ENCODE measurements at places on chromosomes 1 and 21.

DNA sequence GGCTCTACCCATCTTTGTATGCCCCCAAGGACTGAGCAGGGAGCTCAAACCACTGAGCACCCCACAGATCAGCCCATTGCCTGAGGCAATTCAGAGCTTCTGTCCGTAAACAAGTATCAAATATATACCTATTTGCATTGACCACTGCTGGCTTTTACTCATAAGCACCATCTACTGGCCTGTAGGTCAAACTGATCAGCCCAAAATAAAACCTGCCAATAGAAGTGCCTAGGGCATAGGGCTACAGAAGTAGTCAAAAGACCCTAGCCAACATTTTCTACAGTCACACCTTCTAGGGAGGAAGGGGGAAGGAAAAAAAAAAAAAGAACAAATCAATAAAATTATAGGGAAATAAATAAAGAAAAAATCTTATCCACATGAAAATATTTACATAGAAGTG, 5.3 kb upstream of the LCE3D start:
- DNase-seq = no peak

DNA sequence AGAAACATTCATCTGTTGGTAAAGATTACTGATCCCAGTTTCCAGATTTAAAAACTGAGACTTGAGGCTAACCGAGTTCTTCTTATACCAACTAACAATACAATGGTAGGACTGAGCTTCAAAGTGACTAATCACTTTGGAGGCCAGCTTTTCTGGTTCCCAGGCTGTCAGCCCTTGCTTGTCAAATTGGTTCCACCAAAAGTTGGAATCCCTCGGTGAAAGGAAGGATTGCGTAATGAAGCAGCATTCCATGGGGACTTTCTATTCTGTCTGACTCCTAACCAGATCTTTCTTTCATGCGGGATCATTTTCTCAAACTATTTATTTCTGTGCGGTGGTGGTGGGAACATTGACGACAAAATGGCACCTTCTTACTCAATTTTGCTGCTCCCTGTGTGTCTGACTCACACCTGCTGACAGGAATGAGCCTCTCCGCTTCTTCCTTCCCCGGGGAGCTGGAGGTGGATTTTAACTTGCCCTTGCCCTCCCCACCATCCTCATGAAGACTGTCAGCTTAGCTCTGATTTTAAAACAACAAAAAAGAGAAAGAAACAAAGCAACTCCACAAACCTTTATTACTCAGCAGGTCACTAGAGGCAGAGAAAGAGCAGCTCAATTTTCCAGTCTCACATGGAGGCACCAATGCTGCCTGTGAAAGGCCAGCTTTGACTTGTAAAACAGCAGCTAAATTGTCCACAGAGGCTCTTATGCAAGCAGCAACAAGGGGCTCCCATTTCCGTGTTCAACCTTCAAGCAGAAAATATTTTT, 32.9 kb upstream of the RASAL2 start:
- no peak for DNase-seq

DNA sequence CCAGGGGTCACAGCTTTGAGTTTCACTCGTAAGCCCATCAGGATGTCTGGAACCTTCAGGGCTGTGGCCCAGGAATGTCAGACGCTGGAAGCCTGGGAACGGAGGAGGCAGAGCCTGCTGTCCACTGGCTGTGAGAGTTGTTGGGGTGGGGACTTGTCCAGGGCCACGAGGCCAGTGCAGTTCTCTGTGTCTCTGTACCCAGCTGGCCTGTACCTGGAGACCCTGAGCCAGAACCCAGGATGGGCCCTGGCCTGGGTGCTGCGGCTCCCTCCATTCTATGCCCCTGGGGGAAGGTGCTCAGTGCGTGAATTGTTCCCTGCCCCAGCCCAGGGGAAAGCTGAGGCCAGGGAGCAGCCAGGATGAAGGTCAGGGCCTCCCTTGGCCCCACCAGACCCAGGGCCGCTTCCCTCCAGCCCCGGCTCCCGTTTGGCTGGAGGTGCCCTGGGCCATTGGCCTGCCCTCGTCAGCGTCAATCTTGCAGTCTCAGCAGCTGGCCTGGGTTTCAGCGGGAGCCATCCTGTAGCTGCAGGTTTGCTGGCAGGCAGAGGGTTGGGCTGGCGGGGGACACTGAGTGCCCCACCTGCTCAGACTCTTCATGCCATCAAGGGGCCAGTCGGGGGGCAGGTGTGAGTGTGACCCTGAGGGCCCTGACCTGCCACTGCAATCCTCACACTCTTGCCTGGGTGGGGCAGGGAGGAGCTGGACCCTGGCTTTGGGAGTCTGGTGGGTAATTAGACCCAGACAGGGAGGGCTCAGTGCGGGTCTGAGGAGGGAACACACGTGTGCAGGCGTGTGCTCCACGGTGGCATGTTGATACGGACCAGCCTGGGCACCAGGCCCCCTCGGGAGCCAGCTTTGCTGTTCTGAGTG, 724 bp upstream of the CALML6 start:
- no peak for DNase-seq

- no peak for DNase-seq
Measured at GRCh38 chr1:41860771-41861170, 58.0 kb downstream of the HIVEP3 start.

DNA sequence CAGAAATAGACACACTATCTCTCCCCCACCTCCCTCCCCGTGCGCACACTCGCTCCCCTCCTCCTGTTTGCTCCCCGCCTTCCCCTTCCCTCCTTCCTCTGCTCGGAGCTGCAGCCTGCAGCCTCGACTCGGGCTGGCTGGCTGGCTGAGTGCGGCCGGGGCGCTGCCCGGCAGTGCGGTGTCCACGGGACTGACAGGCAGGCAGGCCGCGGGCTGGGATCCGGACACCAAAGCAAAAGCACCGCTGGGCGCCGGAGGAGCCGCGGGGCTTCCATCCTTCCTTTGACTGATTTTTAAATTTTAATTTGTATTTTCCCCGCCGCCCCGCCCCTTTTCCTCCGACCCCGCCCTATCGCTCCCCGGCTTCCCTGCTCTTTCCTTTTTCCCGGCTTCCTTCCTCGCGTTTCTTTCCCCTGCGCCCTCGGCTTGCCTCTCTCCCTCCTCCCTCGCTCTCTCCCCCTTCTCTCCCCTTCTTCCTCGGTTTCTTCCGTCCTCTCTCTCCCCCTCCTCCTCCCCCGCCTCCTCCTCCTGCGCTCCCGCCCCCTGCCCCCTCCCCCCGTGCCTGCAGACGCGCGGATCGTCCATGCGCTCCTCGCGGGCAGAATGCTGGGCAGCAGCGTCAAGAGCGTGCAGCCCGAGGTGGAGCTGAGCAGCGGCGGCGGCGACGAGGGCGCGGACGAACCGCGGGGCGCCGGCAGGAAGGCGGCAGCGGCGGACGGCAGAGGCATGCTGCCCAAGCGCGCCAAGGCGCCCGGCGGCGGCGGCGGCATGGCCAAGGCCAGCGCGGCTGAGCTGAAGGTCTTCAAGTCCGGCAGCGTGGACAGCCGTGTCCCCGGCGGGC, 109.4 kb downstream of the NAV1 start:
- DNase-seq = no peak

GRCh38 chr1:150194381-150195031, 41.4 kb downstream of the ANP32E start:
- no peak for DNase-seq

DNA sequence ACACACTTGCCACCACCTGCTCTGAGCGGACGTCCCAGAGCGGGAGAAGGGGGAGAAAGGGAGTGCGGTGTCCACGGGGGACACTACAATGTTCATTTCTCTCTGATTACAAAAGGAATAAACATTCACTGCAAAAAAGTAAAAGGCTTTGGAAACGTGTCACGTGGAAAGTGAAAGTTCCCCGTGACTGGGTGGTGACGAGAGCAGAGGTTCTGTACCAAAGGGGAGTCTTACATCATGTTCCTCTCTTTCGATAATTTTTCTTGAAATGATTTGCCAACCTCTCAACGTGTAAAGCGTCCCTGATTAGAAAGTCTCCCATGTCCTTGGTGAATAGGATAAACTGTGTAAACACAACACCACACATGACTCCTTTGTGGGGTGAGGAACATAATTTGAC, 22.0 kb upstream of the PRDM15 start:
- DNase-seq = peak; percentile 66

DNA sequence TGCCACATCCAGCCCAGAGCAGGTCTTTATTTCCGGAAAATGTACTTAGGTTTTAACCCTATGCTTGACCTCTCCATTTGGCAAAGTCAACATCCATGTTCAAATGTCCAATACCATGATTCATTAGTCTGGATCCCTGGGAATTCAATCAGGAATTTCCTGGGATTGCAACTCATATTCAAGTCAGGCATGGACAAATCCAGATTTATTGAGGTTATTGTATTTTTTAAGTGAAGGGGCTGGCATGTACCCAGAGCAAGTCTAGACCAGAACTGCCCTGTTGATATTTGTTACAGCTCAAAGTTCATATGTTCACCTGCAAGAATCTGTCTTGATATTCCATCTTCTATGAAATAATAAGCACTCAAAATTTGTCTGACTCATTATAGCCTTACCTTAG, 521.1 kb downstream of the ADGRL2 start:
- DNase-seq = no peak

- DNase-seq = no peak
Measured at GRCh38 chr1:111378791-111379190, 48.7 kb downstream of the OVGP1 start.

- DNase-seq = no peak
Measured at GRCh38 chr21:44378646-44379514, 25.5 kb downstream of the TRPM2 start.

DNA sequence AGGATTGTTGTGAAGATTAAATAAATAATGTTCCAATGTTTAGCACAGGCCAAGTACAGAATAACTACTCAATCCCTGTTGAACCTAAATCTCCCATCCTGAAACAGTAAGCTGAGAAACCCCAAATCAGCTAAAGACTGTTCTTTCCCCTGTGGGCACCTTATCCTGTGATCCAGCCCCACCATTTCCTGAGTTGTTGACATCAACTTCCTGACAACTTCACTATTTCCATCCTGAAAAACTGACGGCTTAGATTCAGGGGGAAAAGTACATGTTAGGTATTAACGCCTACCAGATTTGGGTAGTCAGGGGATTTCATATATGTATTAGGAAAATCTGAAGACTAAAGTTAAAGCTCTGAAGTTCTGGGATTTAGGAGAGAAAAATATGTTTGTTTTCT, 51.7 kb upstream of the PALMD start:
- no peak for DNase-seq

DNA sequence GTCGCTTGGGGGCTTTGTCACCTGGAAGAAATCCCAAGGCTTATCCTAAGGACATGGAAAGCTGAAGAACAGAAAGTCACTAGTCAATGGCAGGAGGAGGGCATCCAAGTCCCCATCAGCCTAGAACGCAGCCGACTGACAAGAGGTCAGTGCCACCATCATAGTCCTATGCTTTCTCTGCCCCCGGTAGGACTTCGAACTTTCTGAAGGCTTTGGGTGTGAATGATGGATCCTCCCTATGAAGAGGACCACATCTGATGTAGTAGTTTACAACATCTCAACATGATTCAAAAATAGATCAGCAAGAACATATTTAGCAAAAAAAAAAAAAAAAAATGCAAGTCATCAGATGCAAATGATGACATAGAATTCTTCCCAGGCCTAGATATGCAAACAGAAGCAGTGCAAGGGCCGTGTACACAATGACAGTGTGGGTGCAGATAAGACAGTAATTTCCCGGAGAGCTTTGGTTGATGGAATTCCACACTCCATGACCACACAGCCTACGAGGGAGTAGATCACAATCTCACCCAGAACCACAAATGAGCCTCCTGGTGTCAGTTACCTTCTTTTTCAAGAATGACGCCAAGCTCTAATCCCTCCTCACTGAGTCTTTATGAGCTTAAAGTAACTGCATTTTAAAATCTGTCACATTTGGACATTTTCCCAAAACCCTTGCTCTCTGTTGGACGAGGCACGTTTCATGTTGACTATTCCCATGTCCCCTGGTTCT, 88.2 kb downstream of the PSMG1 start:
- no peak for DNase-seq

- no peak for DNase-seq
Measured at GRCh38 chr1:29363536-29363935, 127.2 kb downstream of the PTPRU start.

- no peak for DNase-seq
Measured at GRCh38 chr1:53089478-53090226, 27.6 kb downstream of the PODN start.

- no peak for DNase-seq
Measured at GRCh38 chr1:22814176-22815042, 103.8 kb downstream of the EPHB2 start.

DNA sequence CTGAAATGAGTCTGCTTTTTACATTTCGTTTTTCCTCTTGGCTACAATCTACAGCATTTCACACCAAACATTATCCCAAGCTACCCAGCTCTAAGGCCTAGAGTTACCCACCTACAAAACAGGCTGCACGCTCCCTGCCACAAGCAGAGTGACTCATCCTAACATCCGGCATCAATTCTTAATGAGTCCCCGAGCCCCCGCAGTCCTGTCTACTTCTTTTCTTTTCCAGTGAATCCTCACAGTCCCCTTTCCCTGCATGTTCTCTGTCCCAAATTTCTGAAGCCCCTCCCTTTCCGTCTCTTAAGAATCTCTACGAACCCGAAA, 650 bp downstream of the PCNX2 start:
- peak; percentile 66 for DNase-seq

DNA sequence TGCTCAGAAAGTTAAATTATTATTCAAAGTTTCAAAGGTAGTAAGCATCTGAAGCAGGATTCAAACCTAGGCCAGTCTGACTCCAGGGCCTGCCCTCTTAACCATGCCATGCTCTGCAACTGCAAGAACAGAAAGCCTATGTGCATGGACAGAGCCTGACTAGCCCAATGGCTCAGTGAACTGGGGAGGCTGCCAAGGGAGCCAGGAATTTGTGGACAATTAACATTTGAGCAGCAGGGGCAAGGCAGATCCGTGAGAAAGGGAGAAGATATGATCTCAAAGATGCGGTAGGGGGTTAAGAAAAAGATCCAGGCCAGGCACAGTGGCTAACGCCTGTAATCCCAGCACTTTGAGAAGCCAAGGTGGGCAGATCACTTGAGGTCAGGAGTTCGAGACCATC, 6.5 kb upstream of the ATP1A4 start:
- no peak for DNase-seq

DNA sequence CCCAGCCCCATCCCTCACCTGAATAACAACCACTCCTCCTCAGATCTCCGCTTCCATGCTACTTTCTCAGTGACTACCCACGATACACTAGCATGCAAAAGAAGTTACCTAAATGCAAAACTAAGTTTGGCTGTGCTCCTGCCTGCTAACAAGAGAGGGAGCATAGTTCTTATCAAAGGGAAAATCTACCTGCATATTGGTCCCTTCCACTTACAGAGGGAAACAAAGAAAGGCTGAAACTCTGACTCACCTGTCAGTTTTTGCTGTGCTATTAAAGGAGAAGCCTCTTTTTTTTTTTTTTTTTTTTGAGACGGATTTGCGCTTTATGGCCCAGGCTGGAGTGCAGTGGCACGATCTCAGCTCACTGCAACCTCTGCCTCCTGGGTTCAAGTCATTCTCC, 43.8 kb upstream of the RAVER2 start:
- DNase-seq = no peak

DNA sequence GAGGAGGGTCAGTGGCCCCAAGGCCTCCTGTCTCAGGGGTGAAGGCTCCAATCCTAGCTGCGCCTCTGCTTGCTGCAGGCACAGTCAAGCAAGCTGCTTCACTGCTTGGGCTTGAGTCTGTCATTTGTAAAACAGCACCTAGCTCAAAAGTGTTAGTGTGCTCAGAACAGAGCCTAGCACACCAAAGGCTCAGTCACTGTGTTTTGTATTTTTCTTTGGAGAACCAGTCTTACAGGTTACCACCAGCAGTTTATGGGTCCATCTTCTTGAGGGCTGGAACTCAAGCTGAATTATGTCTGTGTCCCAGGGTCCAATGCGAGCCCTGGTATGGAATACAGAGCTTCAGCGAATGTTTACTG, 113.6 kb downstream of the DMRTB1 start:
- DNase-seq = no peak

GRCh38 chr1:63622849-63623566, 29.8 kb downstream of the PGM1 start:
- DNase-seq = no peak

- no peak for DNase-seq
Measured at GRCh38 chr1:229989591-229990248, 77.3 kb upstream of the GALNT2 start.
